ENCODE measurements at places on chromosomes 4 and X.

DNA sequence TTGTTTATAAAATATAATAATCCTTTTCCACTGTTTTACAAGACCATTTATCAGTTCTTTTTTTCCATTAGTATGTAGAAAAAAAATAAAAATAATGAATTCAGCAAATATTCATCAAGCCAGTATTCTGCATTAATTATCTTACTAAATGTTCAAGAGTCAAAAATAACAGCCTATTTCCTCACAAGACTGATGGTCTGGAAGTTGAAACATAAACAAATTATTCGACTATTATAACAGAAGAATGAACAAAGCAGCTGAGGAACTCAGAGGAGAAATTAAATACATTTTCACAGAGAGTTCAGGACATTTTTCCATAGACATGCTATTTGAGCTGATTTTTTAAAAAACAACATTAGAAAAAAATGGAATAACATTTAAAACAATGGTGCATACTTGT lies 2594.8 kb downstream of the ARAP2 start:
- DNase-seq, result no peak

- DNase-seq, result no peak
Observed at GRCh38 chr4:47551682-47552081, 66.6 kb downstream of the ATP10D start.

- DNase-seq, result no peak
Observed at GRCh38 chr4:150056569-150056968, 21.7 kb upstream of the DCLK2 start.

DNA sequence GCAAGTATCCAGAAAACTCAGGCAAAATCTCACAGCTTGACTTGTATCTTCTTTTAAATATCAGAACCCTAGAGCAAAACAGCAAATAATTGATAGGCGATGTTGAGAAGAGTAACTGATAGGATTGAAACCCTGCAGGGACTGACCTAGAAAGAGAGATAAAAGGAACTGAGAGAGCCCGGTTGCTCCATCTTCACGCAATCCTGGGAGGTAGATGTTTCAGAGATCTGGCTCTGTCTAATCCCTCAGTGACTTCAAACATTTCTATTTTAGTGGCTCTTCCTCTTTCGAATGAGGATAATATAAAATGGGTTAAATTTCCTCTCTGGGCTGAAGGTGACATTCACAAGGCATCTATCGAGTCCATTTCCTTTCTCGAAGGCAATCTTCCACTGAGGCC lies 39.3 kb upstream of the RPL34 start:
- no peak for DNase-seq

GRCh38 chr4:137510557-137511265 lies 21.6 kb downstream of the PCDH18 start:
- DNase-seq, result no peak

GRCh38 chrX:129813662-129814368 lies 29.9 kb downstream of the ZDHHC9 start:
- DNase-seq, result no peak

DNA sequence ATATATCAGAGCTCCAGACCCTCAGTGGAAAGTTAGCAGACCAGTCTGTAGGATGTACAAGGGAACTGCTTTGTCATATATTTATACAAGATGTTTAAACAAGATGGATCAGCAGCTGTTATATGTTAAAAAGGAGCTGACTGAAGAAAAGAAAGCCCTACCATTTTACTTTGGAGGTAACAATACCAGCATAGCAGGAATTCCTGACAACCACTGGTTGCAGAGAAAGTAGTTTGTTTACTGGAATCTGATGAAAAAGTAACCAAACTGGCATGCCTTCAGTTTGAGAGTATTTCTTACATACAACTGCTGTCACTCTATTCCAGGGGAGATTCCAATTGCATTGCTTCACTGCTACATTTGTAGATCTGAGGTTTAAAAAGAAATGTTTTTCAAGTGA lies 49.5 kb upstream of the GABRQ start:
- DNase-seq, result no peak

- DNase-seq, result peak; percentile 83
Observed at GRCh38 chr4:173494013-173494970, 35.7 kb downstream of the HAND2 start.

DNA sequence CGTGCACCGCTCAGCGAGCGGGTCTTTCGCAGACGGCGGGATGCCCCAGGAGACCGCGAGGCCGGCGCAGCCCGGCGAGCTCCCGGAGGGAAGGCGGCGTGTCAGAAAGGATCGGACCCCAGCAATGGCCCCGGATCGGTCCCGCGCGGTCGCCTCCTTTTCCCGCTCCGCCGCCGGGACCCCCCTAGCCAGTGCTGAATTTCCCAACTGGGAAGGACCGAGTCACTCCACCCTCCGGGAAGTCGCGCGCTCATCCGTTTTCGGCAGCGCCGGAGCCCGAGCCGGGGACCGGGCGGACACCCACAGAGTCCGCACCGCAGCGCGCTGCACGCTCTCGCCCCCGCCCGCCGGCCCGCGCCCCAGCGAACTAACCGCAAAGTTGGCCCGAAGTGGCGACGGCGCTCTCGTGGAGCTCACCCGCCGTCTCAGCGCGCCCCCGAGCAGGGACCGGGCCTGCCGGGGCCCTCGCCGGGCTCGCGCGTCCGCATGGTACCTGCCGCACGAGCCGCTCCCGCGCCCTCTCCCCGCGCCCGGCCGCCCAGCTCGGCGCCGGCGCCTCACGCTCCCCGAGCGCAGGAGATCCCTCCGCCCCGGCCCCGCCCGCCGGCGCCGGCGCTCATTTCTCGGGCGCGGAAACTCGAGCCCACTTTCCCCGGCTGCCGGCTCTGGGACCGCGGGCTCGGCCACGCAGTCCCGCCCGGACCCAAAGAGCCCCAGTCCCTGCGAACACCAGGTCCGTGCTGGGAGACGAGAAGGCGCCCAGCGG lies at the start of gene FAT1:
Gene FAT1 (minus strand): TSS at position 565 of the 766 bp plus-strand sequence. CDS start 14,029 bp downstream, outside the sequence.
- DNase-seq, result peak; percentile 74

- no peak for DNase-seq
Observed at GRCh38 chr4:38987491-38987890, 44.7 kb downstream of the TMEM156 start.

DNA sequence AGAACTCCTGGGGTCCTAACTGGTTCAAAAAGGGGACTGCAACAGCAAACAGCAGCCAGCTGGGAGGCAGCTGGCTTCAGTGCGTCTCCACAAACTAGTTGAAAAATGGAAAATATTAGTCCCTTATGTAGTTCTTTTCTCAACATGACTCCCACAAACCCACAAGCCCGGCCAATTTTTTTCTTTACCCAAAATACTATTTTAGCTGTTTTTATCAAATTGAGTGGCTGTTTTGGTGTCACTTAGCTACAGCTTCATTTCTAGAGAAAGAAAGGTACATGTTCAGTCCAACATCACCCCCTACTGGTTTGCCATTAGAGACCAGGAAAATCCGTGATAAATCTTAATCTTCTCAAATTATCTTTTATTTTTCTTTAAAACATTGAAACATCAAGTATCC lies 97.2 kb downstream of the GUCY2F start:
- peak; percentile 30 for DNase-seq

DNA sequence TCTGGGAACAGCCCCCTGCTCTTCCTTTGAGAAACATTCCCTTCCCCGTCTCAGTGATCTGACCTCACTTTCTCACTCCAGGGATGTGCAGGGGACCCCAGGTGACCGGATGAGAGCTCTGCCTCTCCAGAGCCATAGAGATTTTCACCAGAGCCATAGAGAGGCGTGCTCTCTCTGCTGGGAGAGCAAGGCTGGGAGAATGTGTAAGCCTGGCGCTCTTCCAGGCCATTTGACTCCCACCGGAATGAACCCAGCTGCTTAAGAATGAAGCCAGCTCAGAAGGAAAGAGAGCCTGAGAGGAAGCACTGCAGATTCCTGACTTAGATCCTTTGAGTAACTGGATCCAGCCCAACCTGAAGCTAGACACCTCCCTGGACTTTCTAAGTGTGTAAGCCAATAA lies 106.4 kb downstream of the DHX15 start:
- no peak for DNase-seq

DNA sequence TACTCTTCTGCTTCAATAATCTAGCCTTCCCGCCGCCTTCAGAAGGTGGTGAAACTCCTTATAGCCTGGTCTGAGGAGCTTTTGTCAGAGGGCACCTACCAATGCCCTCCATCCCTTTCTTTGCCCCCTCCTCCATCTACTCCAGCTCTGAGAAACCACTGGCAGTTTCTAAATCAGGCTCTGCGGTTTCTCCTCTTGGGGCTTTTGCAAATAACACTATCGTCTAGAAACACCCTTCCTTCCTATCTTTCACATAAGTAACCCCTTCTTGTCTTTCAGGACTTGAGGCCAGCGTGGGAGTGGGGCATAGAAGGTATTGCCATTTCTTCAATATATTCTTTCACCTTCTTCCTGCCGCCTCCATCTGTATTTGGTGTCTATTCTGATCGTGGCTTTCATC lies 1.2 kb upstream of the EFHC2 start:
- DNase-seq, result peak; percentile 6

- DNase-seq, result no peak
Observed at GRCh38 chrX:23374291-23374690, 39.6 kb downstream of the PTCHD1 start.

DNA sequence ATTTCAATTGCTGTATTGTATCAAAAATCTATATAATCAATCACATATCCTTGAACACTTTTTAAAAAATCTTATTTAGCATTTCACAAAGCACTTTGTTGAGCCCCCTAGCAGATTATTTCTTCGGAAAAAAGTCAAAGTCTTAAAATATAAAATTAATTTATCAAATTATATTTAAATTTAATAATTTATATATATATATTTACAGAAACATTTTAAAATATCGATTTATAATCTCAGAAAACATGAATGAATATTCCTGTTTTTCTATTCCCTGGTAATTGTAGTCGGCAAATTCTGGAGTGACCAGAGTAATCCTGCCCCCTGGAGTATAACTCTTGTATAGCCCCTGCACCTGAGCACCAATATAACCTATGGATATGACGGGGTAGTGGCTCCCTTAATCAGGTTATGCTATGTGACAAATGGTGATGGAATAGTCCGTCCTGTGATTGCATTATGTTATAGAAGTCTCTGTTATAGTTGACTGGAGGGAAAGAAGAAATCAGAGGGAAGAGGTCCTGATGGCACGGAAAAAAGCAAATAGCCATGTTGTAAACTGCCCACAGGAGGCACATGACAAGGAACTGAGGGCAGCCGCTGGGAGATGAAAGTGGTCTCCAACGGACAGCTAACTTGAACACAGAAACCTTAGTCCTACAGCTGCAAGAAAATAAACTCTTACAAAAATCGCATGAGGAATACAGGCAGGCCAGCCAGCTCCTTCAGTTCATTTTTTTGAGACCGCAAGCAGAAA lies 1092.3 kb downstream of the ARAP2 start:
- DNase-seq, result peak; percentile 13

- DNase-seq, result no peak
Observed at GRCh38 chr4:114041117-114041475, 61.6 kb upstream of the ARSJ start.

DNA sequence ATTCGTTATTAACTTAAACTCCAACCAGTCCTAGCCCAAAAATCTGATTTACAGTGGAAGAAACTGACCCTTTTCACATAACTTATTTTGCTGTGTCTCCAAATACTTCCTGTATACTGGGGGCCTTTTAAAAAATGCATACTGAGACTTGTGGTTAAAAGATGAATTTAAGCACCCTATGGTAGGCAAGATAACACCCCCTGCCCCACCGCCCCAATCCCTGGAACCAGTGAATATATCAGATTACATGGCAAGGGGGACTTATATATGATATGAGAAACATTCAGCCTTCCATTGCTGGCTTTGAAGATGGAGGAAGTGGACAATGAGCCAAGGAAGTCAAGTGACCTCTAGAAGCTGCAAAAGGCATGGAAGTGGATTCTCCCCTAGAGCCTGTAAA lies 3.1 kb upstream of the CLCN3 start:
- DNase-seq, result no peak

DNA sequence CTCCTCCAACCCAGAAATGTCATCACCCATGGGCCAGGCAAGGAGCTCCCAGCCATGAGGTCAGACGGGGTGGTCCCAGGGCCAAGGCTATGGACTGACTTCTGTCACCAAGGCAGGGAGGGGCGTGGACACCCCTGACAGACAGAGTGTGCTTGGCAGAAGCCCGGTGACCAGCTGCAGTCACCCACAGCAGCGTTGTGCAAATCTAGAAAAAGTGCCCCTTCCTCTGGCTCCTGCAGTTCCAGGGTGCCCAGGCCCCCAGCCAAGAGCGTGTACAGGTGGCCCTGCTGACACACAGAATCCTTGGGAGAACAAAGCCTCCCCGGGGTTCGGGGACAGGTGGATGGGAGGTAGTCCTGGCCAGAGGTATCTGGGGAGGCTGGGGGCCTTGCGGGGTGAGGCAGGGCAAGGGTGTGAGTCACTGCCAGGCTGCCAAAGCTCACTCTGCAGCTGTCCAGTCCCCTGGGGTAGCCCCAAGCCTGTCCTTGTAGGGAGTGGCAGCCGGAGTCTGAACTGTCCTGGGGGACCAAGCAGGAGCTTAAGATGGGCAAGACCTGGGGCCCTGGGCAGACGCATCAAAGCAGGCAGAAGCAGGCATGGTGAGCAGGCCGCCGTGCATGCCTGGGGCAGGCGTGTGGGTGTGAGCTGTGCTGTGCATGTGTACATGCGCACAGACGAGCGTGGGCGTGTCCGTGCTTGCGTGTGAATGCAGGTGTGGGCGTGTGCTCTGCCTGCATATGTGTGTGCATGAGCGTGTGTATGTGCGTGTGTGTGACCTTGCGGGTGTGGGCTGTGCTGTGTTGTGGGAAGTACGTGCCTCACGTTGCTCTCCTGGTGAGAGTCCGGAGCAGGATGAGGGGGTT lies 3.3 kb downstream of the MYL5 start:
- no peak for DNase-seq

DNA sequence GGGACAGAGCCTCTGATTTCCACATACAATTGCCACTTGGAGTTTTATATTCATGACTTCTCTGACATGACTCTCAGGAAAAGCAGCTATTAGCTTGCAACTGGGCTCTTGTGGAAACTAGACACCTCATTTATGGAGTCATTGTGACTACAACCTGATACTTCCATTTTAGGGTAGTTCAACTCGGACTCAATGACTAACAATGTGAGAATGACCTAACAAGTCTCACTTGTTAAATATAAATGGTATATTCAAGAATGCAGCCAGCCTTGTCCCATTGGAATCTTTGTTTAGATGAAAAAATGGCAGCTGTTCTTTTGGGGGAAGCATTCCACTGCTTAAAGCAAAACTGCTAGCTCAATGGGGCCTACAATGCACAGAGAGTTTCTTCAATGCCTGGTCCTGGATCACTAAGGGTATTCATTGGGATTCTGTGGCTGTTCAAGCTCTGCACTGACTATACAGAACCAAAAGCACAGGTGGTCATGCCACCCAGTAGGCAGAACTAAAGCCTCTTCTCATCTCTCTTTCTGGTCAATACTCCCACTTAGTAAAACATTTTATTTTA lies 36.5 kb upstream of the GLRA3 start:
- no peak for DNase-seq

DNA sequence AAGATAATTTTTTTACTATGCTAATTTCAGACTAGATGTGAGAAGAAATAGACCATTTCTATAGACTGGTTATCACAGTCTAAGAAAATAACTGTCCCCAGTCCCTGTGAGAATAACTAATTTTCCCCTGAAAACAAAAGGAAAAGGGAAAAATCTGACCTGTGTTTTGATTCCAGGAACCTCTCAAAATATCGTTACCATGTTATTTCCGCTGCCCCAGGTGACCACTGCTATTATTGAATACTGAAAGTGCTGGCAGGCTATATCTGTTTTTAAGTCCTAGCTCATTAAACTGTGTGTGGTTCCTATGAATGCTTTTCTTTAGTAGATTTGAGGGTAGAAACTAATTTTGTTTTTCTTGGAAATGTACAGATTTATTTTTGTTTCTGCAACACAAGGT lies 83.6 kb downstream of the GAB1 start:
- peak; percentile 70 for DNase-seq

Data from MM.1S (cell line).